ENCODE measurements at places on chromosomes 3 and 15.

GRCh38 chr3:49339581-49339940 lies 292 bp downstream of the USP4 start:
- no peak for DNase-seq

DNA sequence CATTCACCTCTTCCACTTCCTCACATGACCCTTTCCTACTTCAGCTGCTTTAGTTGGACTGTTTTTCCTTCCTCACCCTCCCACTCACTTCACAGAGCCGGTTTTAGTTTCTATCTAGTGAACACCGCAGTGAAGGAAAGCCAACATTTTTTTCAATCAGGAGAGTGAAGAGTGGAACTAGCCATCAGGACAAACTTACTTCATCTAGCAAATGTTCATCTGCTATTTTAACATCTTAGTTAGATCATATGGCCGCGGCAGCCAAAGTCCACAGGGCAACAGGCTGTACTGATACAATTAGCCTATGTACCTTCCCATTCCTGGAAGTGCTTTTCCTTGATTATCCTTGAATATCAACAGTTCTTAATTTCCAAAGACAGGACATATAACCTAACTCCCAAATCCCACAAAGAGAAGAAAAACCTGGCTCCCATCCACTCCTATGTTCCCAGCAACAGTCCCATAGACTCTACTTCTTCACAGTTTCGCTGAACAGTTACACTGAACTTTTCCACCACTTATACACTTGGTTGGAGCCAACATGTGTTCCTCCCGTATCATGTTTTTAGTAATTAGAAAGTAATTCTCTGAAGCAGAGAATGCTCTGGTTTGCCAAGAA lies 456.2 kb upstream of the THBS1 start:
- peak; percentile 24 for DNase-seq

DNA sequence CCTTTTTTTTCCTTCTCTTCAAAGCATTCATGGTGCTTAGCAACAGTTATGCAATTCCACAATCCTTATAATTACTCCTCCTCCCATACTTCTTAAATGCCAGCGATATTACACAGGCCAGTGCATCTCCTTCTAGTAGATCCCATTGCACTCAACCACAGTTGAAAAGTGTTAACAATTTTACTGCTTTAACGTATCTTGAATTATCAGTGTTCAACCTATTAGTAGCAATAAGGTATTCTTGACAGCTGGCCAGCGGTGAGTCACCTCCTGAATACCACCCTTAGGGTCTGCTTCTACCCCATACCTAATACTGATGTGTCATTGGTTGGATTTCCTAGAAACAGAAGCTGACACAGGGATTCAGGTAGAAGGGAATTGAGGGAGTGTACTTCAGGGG lies 24.0 kb upstream of the TEX9 start:
- no peak for DNase-seq

DNA sequence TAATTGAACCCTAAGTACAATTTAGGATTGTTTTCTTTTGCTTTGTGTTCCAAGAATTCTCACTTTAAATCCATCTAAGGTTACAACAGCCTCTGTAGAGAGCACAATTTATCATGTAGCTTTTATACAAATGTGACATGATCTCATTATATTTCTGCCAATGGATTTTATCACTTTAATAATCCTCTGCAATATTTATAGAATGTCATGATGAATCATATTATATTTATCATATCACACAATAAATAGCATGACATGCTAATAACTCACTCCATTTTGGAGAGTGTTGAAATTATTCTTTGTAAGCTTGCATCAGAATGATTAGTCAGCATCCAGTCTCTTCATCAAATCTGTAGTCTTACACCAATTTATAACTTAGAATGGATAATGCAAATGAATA lies 280.6 kb upstream of the ZNF717 start:
- DNase-seq, result no peak

DNA sequence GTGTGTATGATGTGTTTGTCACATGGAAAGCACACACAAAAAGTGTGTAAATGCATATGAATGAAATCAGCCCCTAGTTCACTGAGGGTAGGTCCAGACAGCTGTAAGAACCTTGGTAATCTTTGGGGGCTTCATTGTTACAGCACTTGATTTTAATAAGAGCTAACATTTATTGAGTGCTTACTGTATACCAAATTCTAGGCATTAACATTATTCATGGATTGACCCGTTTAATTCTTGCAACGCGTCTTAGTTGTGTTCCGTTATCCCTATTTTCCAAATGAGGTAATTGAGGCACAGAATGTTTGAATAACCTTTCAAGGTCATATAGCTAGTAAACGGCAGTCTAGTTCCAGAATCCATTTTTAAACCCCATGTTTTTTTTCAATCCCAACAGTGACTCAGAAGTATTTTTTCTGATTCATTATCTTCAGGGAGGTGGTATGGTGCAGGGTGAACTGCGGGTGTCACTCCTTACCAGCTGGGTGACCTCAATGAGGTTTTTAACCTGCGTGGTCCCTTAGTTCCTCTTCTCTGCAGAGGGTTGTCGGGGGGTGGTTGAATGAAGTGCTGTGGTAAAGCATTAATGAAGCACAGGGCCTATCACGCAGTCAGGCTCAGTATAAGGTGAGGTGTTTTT lies 14.2 kb downstream of the RAB8B start:
- DNase-seq, result no peak

DNA sequence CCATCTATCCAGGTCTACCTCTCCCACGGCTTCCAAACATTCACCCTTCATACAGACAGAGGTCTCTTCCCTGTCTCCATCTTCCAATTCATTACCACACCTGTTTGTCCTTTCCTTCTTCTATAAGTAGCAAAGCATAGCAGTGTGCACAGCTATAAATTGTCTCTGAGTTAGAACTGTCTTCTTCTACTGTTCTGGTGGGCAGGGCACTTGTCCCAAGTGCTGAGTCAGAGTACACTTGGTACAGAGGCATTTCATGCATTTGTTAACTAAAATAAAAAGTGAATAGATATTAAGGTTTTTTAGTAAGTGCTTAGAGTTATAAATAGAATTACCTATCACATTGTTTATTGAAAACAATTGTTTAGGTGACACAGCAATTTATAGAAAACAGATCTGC lies 150.1 kb upstream of the CCDC54 start:
- DNase-seq, result no peak

DNA sequence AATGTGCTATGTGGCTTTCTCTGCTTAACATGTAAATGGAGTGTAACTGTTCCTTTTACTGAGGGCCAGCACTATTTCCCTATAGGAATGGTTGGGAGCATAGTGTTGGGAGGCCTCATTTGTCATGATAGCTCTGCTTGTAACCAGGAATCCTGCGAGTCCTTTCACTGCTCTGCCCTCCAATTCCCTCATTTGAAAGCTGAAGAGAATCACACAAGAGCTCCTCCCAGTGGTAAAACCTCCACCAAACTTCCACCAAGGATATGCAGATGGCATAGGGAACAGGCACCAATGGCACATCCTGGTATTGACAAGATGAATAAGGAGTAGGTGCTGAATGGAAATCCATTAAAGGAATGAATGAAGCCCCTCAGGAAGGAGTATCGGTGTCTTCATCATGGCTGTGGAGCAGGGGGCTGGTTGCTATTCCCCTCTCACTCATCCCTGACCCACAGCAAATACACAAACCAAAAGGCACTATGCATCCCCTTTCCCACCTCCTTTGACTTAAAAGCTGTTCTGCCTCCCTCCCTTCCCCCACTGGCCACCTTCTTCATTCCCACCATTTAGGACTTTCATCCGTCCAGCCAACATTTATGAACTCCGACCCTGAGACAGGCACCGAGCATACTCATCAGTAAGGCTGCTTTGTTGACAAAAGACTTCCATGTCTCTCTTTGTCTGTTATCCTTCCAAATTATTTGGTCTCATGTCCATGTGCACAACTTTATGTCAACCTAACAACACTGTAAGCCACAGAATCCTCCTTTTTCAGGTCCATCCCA lies 560.8 kb downstream of the FOXP1 start:
- no peak for DNase-seq

DNA sequence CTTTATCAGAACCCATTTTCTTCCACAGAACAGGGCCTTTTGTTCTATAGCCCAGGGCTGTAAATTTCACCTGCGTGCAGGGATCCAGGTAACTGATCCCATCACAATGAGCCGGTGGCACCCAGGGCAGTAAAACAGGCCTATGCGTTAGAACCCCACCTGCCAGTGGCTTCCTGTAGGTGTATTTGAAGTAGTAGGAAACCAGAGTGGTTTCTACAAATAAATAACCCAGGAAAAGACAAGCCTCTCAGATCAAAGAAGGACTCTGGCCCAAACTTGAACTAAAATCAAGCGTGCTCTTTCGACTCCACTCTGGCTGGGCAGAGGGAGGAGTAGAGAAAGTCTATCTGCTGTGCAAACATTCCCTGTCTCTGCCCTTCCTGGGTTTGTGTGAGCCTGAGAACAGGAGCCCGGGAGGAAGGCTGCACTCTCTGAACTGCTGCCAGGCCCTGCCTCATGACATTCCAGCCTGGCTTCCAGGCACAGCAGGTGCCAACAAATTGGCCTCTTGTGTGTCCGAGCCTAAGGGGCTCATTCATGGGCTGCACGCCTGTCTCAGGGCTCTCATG lies 77.7 kb downstream of the CEMIP start:
- DNase-seq, result peak; percentile 70

DNA sequence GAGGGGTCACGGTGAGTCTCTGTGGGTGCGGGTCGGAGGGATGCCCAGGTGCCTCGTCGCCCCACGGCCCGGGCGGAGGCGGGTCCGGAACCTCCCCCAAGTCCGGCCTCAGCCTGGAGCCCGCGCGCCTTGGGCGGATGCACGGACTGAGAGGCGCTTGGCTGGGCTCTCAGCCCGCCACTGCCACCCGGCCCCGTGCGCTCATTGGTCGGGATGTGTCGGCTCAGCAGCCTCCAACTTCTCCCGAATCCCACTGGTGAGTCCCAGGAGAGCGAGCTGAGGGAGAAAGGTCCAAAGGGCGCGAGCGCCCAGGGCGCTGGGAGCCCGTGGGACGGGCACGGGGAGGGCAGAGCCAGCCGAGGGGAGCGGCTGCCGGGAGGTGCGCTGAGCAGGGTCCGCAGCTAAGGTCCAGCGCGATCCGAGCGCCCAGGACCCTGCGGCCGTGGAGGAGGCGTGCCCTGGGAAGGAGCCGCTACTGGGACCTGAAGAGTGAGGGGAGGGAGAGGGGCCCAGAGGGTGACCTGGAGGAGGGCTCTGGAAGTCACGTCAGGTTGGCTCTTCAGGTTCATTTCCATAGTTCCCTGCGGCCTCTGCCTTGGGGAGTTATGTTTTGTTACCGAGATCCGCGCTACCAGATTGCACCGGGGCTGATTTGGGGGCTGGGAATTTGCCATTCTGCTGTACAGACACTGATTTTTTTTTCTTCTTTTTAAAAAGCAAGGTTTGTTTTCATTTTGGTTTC lies at the start of gene MME:
TSS of gene MME (plus strand) at position 574 of the 742 bp plus-strand sequence. CDS start 3,849 bp downstream, outside the sequence.
- DNase-seq, result peak; percentile 34

GRCh38 chr3:1191026-1191425 lies 98.2 kb downstream of the CNTN6 start:
- no peak for DNase-seq

DNA sequence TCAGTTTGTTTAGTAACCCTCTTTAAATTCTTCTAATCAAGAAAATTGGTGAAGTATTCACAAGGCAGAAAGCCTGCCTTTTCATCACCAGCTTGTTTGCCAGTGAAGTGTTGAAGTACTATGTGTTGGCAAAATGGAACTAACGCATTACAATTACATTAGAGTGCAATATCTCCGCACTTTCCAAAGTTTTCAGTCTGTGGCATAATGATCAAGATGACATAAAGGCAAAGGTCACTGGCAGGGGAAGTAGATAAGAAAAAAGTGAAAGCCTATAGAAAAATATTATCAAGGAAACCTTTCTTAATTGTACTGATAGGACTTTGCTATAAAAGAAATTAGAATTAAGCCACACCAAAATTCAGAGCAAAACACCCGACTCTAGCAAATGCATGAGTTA lies 25.0 kb upstream of the TM4SF1 start:
- no peak for DNase-seq

DNA sequence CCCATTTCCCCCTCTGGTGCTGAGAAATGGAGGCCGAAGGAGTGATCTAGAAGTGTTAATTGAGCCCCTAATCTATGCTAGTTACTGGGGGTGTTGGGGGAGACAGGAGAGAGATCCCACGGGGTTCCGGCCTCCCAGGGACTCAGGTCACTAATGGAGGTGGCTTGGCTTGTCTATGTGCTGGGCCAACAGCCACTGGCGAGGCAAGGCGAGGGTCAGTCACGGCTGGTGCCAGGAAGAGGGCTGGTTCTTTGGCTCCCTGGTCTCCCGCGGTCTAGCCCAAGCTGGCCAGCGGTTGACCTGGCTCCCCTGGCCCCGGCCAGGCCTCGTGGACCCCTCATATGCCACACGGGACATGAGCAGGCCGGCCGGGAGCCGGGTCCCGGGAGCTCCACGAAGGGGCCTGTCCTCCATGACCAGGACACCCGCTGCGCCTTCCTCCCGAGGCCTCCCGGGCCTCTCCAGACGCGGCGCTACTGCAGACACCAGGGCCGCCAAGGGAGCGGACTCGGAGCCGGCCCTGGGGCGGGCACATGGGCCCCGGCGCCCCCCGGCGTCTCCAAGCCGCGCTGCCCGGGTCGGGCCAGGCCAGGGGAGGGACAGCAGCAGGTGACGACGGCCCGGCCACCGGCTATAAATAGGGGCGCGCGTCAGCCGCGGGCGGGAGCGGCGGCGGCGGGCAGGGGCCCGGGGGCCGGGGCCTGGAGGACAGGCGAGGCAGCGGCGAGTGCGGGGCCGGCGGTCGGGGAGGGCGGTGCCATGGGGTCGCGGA lies at the start of gene ALPK3:
TSS of gene ALPK3 (plus strand) at position 663 of the 772 bp plus-strand sequence. CDS start at position 760, 97 bp downstream.
- DNase-seq, result peak; percentile 89

GRCh38 chr15:60408463-60408981 lies 10.7 kb upstream of the ANXA2 start:
- no peak for DNase-seq

GRCh38 chr3:132210476-132211346 lies 106.5 kb upstream of the ACP3 start:
- peak; percentile 63 for DNase-seq

GRCh38 chr3:140143367-140144069 lies 208.5 kb downstream of the CLSTN2 start:
- DNase-seq, result no peak

DNA sequence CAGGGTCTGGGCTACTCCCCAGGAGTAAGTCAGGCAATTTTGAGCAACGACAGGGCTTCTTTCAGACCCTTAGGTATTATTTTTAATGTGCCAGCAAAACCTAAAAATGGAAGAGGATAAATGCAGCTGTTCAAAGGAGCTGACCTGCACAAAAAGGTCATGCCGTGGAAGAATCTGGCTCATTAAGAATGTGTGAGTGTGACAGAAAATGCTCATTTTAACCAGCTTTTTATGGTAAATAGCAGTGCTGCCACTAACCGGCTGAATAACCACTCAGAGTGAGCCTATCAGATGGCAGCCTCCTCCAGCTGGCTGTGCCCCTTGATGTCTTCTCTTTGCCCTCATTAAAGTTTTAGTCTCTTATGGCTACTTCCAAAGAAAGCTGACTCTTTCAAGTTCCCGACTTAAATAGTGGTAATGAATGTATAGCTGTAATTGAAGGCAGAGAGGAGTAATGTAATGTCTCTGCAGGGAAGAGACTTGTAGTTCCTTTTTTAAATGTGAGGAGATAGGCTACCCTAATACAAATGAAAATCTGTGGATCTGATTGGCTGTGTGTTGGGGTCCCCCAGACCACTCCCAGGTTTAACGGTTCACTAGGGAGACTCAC lies 9.5 kb upstream of the FSTL1 start:
- no peak for DNase-seq

- peak; percentile 58 for DNase-seq
Measured at GRCh38 chr15:69729167-69729748, 276.6 kb downstream of the RPLP1 start.

GRCh38 chr3:157182879-157183278 lies 22.9 kb upstream of the CCNL1 start:
- no peak for DNase-seq

- DNase-seq, result no peak
Measured at GRCh38 chr15:76866008-76866407, 39.1 kb downstream of the SCAPER start.

Measured in stomach (tissue), 19 donors.